Central memory CD4-positive, alpha-beta T cell (primary cell): ENCODE measurements at places on chromosomes 4 and X.

- no peak for DNase-seq
These were observed 188.3 kb downstream of the RAPGEF2 start for GRCh38 chr4:159291176-159291575.

GRCh38 chrX:132030264-132030663 lies 7.2 kb downstream of the STK26 start:
- no peak for DNase-seq

- no peak for DNase-seq
These were observed 5.6 kb downstream of the MAOA start for GRCh38 chrX:43661521-43662240.

GRCh38 chrX:83535417-83536196 lies 27.5 kb downstream of the POU3F4 start:
- DNase-seq = no peak

- DNase-seq = no peak
These were observed 208.1 kb upstream of the ARSJ start for GRCh38 chr4:114187592-114187991.

GRCh38 chr4:15339737-15340136 lies 88.1 kb upstream of the C1QTNF7 start:
- no peak for DNase-seq

- DNase-seq = no peak
These were observed 71.8 kb upstream of the ALG13 start for GRCh38 chrX:111609206-111609605.

DNA sequence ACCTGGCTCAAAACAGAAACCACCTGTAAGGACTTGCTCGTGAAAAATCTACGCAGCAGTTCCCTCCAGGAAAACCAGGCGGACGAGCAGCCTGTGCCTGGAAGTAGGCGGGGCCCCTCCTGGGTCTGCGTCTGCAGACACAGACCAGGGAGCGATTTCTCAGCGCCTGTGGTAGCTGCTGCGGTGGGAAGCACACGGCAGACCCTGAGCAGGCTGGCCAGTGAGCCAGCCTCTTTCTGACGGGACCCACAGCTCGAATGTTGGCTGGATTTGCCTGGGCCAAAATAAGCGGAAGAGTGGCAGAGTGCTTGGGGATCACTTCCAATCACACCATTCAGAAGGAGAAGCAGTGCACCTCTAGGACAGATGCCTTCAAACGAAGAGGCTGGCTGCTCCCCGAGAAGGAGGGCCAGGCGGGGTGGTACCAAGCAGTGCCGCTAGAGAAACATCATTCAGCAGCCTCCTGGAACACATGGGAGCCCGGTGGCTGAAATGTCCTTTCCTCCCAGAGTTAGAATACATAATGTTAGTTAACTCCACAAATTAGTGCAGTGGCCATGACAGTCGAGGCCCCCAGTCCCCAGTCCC lies 85.9 kb downstream of the GATB start:
- no peak for DNase-seq

DNA sequence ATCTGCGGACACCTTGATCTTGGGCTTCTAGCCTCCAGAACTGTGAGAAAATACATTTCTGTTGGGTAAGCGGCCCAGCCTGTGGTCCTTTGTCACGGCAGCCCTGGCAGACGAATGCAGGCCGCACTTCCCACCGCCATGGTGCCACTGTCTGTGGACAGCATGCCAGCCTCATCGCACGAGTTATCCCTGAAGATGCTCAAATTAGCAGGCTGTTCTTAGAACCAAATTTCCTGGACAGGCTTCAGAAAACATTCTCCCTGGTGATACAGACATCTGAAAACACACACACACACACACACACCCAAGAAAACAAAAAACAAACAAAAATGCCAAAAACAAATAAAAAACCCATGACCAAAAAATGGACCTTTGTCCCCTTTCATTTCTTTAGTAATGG lies 343.5 kb upstream of the GATB start:
- no peak for DNase-seq

- DNase-seq = no peak
These were observed 347.5 kb downstream of the NKX6-1 start for GRCh38 chr4:84151574-84151973.

DNA sequence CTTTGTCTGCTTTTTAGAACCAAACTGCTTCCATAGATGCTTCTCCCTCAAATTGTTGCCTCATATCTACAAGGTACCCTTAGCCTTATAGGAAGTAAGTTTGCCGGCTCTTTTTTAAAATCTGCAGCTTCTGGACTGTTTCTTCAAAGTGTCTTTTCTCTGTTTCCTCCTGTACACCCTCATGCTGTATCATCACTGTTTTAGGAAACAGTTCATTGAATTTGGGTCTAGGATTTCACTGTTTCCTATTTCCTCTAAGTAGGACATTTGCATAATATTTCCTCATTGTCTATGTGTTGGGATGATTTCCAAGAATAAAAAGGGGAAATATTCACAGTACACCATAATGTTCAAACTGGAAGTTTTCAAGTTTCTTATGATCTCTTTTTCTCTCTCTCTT lies 43.0 kb downstream of the BANK1 start:
- DNase-seq = no peak

GRCh38 chrX:153504445-153505016 lies 9.8 kb downstream of the BGN start:
- DNase-seq = no peak

GRCh38 chrX:21996872-21997455 lies 35.2 kb upstream of the PHEX start:
- no peak for DNase-seq

DNA sequence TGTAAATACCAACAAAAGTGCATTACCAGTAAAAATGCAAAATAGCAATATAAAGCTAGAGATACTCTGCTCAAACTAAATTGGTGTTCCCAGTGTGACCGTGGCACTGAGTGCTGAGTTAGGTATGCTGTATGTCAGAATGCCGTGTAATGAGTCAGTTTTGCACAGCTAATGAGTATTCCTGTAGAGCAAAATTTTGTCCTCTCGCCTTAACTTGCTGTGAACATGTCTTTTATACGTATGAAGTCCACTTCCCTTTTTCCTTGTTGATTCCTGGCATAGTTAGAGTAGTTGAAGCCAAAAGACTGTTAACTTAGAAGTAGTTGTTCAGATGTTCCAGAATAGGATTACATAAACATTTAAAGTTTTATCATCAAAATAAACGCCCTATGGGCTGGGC lies 11.5 kb downstream of the DCLK2 start:
- no peak for DNase-seq

DNA sequence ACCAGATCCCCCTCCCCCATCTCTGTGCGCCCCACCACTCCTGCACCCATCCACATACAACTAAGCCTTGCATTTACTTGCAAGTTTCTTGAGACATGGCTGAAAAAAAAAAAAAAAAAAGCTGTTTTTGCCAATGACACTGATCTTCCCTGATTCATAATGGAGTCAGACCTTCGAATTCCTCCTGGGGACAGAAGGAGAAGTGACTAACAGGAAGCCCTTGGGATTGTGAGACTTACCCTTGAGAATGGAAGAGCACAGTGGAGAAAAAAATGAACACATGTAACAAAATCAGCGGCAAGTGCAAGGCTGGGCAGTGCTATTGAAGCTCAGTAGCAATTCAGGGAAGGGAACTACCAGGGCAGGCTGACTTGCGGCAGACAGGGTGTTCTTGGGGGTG lies 288.4 kb downstream of the BCOR start:
- DNase-seq = no peak

GRCh38 chr4:141609243-141609642 lies 27.1 kb upstream of the IL15 start:
- no peak for DNase-seq

- DNase-seq = no peak
These were observed 105.1 kb upstream of the SMIM31 start for GRCh38 chr4:164648849-164649212.

DNA sequence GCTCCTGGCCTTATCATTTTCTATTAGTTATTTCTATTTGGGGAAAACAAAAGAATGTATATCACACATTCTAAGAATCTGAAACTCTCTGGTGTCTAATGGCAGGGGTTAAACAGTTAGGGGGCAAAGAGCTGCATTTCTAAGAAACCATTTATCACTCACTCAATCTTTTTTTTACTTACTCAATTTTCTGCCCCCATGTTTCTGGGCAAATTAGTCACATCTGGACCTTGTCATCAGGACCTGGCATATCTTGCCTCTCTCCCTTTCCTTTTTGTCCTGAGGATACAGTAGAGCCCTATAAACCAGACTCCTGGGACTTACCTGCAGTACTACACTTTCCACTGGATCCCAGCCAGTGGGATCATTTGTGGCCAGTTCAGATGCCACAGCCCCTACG lies 89.1 kb downstream of the ANXA3 start:
- no peak for DNase-seq

GRCh38 chrX:48025561-48025960 lies 18.8 kb downstream of the SPACA5 start:
- peak; percentile 39 for DNase-seq

DNA sequence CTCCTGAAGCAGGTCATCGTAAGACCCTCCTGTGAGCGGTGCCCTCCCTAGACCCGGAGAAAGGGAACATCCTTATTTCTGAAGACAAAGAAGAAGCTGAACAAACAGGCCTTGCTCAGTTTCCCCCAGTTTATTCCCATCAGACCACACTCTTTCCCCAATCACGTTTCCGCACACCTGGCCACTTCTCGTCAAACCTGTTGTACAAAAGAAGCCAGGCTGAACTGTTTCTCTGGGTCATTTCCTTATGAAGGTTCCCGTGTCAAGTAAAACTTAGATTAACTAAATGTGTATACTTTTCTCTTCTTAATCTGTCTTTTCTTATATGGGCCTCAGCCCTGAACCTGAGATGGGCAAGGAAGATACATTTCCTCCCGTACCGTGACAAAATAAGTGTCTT lies 111.6 kb upstream of the ENPP6 start:
- DNase-seq = no peak

DNA sequence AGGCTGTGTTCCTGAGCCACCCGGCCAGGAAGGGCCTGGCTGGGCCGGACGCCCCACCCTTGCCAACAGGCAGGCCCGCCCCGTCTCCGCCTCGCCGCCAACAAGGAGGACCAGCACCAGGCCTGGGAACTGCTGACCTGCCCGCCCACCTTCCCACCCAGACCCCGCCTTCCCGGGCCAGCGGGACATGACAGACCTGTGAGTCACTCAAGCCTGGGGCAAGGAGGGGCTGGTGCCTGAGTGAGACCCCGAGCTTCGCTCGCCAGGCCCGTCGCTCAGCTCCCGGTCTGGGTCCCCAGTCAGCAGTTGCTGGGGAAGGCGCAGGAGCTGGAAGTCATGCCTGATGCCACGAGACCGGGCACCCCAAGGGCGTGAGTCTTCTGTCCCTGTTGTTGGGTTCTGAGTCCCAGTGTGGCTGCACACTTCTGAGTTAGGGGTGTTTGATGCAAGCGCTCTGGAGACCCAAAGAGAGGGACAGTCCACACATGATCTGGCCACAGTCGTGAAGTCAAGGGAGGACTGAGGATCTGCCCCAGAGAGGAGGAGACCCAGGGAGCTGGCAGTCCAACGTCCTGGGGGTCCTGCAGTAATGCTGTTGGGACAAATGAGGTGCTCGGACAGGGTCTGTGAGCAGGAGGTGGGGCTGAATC lies at the start of gene DNASE1L1:
Gene DNASE1L1, minus strand, starts transcription at position 33 of the 650 bp plus-strand sequence. CDS start 3,686 bp downstream, outside the sequence.
- DNase-seq = no peak

DNA sequence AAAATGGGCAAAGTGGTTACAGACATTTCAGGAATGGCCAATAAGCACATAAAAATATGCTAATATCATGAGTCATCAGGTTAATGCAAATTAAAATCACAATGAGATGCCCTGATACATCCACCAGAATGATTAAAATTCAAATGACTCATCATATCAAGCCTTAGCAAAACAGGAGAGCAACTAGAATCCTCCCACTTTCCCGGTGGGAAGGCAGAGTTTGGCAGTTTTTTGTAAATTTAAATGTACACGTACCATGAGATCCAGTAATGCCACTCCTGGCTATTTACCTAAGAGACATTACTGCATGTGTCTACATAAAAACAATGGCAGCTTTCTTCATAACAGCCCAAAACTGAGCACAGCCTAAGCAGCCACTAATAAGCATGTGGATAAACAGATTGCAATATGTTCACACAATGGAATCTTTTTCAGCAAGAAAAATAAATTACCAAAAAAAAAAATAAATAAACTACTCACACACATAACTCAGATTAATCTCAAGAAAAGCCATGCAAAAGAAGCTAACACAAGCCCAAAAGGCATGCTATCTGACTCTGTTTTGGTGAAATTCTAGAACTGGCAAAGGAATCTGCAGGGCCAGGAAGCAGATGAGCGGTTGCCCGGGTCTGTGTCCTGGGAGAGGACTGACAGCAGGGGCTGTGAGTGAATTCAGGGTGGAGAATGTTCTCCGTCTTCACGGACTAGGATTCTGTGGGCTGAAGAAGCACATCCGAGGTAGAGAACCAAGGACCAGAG lies 48.8 kb downstream of the AFAP1 start:
- no peak for DNase-seq
